ENCODE measurements at places on chromosomes 7 and 10. TPM values are rescaled to one million over a fixed set of nuclear protein-coding genes. Genes with fewer than 3 reads are reported as not detected.

- DNase-seq: no peak
Measured at GRCh38 chr7:142833174-142834048, 21.5 kb upstream of the EPHB6 start.

DNA sequence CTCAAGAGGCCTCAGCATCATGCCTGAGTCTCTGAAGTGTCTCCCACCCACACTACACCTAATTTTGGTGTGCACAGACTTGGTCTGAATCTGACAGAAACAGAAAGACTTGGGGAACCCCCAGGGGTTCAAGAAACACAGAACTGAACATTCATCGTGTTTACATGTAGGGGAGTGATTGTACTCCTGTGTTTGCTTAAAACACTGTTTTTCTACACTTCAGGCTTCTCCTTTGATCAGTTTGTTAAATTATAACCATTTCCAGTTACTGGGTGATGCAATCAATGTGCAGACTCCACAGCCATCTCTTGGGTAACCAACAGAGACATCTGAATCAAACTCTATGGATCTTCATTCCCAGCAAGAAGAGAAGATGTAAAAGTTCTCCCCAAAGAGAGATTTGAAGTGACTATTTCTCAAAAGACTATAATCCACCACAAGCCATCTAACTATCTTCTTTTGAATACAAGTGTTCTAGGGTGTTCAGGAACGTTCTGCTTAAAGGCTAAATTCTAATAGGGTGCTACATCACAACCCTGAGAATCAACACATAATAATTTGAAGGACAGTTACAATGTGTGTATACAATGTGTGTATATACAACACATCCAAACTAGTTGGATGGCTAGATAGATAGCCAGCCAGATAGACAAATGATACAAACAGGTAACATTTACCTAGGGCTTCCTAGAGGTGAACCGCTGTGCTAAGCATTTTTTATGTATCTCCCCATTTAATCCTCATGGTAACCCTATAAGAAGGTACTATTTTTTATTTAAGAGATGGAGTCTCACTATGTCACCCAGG, 34.2 kb downstream of the DNAJC12 start:
- no peak for DNase-seq

DNA sequence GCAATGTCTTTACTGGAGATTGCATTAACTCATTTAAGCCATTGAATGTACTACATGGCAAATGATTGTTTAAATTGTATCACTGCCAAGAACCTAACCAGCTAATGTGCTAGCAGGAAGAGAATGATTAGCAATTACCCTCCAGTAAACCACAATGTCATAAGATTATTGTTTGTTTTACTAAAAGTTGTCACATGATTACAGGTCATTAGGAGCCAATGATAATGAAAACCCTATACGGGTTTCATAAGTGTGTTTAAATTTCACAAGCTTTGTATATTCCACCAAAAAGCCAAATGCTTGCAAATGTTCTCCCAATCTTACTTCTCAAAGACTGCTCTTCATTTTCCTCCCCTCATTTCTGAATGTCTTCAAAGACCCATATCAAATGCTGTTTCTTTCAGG, 76.5 kb upstream of the PPP1R3C start:
- no peak for DNase-seq

- no peak for DNase-seq
Measured at GRCh38 chr7:129855234-129855673, 97.5 kb downstream of the UBE2H start.

CUBN gene
- total RNA-seq: 0.73 TPM

DNA sequence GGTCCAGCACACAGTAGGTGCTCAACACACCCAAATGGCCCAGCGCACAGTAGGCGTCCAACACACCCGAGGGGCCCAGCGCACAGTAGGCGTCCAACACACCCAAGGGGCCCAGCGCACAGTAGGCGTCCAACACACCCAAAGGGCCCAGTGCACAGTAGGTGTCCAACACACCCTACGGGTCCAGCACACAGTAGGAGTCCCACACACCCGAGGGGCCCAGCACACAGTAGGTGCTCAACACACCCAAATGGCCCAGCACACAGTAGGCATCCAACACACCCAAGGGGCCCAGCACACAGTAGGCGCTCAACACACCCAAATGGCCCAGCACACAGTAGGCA, 80.8 kb downstream of the FOXL3 start:
- DNase-seq: no peak

DNA sequence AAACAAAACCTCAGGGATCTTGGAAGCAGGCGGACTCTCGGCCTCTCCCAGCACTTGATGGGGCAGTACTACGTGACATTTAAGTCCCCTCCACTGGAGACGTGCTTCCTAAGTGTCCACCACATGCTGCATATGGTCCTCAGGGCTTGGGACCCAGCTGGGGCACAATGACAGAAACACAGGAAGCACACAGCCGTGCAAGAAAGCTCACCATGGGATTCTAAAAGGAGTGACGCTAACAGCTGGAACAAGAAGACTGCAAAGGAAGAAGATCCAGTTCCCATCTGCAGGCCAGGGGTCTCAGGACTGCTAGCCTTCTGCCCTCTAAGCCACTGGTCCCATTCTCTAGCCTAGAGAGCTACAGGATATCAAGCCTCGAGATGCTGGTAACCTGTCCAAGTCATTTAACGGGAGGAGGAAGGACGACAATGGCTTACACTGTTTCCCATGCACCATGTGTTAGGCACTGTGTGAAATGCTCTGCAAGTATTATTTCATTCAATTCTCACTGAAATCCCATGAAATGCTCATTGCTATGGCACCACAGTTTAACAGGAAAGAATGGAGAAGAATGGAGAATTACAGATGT, 61.1 kb downstream of the KCNMA1 start:
- DNase-seq: no peak

DNA sequence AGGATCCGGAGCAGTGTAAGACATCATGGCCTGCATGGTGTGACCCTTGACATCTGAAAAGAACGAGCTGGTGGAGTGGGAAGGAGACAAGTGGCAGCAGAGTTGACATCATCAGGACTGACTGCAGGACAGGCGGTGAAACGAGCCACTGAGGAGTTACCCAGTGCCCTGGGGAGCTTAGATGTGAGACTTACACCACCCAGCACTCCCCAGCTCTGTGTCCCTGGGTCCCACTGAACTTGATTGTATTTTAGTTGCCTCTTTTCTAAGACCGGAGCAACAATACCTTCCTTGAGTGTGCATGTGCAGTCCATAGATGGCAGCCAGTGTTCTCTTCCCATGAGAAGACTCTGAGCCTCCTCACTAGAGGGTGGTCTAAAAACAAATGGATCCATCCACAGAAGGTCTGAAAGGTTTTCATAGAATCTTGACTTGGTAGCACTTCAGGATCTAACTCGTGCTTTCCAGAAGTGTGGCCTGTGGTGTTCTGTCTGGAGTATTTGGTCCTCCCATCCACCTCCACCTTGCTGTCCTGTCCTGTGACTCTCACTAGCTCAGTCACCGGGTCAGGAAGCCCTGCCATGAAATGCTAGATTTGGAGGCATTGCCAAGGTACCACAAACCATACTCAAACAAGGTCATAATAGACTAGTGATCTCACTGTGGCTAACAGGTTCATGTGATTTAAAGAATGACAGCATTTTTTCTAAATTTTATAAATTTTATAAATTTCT, 59.0 kb downstream of the IKZF1 start:
- peak; percentile 71 for DNase-seq

DNA sequence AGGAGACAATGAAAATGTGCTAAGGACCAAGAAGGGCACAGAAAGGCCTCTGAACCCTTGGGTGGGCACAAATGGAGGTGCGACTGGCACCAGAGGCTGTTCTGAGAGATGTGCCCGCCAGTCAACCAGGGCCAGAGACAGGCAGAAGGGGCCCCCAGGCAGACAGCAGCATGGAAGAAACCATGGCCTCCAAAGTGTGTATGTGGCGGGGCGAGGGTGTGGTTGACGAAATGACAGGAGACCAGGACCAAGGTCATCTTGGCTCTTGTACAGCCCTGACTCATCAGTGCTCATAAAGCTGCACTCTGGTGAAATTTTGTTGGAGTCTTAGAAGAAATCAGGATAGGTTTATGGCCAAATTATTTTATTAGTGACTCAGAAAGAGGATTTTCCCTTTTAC, 4.0 kb upstream of the MRPS24 start:
- no peak for DNase-seq

MOSPD3 gene
- total RNA-seq: 16.2 TPM

Measured in CD8-positive, alpha-beta memory T cell (primary cell).